ENCODE measurements at places on chromosomes 13 and 19.

- DNase-seq = no peak
These were observed 33.6 kb downstream of the ATP7B start for GRCh38 chr13:51977625-51978024.

DNA sequence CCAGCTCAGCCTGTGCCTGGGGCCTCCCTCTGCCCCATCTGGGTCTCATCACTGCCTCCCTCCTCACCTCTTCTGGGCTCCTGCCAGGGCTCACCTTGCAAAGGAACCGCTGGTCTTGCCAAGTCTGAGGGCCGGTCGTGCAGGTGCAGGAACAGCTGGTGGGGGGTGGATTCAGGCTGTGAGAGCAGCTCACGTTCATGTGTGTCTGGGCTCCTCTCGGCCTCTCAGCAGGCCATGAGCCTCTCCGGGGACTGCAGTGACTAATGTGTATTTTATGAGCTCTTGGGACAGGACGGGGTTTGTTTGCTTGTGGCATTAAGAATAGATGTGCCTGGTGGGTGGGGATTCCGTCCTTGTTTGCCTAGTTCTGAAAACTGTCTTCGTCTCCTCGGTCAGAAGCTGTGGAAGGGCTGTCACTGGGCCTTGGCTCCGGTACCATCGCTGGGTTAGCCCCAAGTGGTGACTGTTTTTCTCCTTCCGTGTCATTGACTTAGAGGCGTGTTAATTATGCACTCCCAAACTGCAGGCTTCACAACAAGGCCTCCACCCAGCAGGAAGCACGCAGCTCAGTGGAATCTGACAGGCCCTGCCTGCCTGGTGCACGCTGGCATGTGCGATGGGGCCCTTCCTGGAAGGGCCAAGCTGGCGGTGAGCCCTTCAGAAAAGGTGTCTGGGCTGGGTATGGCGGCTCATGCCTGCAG is 77.6 kb downstream of the KDM4B start:
- DNase-seq = no peak

DNA sequence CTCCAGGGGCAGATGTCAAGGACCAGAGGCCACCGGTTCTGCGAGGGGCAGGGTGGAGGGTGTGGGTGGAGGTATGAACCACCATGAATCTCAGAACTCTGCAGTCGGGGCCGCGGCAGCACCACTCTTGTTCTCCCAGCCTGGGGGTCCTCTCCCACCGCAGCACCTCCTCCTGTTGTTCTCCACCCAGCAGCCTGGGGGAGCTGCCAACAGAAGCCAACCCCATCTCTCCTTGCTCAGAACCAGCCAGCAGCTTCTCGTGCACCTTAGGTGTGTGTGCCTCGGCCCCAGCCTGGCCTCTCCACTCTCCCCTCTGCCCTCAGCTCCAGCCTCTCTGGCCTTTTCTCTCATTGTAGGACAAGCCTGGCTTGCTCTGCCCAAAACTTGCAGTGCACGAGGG is 31.9 kb upstream of the CCNE1 start:
- DNase-seq = no peak

- no peak for DNase-seq
These were observed 68.6 kb upstream of the RFXAP start for GRCh38 chr13:36750461-36750860.

- no peak for DNase-seq
These were observed 2463.1 kb downstream of the PCDH9 start for GRCh38 chr13:64767054-64767453.

DNA sequence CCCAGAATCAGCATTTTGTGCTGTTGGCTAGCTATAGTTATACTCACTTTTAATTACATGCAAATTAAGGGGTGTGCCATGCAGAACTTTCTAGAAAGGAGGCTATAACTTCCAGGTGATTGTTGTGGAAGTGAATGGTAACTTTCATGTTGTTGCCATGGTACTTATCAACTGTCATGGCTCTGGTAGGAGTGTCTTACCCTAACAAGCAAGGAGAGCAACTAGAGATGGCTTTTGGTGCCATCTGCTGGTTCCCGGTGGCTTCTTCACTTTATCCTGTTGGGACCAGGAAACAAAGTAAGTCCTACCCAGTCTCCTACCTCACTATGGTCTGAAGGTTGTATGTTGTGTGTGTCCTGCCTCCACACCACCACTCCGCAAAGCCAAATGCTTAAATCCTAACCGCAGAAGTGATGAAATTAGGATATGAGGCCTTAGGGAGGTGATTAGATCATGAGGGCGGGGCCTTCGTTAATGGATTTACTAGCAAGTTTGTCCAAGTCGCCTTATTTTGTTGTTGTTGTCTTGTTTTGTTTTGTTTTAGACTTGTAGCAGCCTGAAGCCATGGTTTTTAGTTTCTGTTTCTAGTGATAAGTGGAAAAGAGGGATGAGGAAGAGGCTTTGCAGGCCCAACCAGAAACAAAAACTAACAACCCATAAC is 22.6 kb downstream of the FBXL12 start:
- peak; percentile 97 for DNase-seq
